Peyer's patch (tissue), 4 donors: ENCODE measurements at places on chromosomes 7 and 10.

DNA sequence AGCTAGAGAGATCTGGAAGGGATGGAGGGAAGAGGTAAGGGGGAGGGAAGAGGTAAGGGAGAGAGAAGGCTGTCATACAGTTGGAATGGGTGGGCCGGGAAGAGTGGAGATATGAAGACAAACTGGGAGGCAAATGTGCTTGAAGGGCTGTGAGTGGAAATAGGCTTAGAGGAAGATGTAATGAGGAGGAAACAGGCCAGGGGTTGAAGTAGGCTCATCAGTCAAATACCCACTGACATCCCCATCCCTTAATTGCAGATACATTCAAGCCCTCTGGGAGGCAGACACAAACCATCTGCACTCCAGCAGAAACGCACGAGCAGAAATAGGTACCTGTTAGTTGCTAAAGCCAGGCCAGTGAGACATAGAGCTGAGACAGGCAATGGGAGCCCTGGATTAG is 2.1 kb downstream of the SYNPO2L start:
- DNase-seq = no peak

GRCh38 chr10:14736600-14737081 is 38.1 kb downstream of the FAM107B start:
- DNase-seq = peak; percentile 73

GRCh38 chr7:43511769-43512515 is 71.0 kb upstream of the STK17A start:
- DNase-seq = no peak

GRCh38 chr10:124449170-124450011 is 444 bp downstream of the NKX1-2 start:
- DNase-seq = no peak

- no peak for DNase-seq
These were observed 97.4 kb downstream of the SVOPL start for GRCh38 chr7:138603549-138604318.

- DNase-seq = no peak
These were observed 109.6 kb downstream of the KIF20B start for GRCh38 chr10:89810908-89811525.

- DNase-seq = no peak
These were observed 618.5 kb downstream of the CCSER2 start for GRCh38 chr10:84946904-84947303.

- DNase-seq = no peak
These were observed 276.9 kb downstream of the ZMYND11 start for GRCh38 chr10:412109-412508.

GRCh38 chr10:33235251-33235884 is 99.1 kb downstream of the NRP1 start:
- DNase-seq = no peak

DNA sequence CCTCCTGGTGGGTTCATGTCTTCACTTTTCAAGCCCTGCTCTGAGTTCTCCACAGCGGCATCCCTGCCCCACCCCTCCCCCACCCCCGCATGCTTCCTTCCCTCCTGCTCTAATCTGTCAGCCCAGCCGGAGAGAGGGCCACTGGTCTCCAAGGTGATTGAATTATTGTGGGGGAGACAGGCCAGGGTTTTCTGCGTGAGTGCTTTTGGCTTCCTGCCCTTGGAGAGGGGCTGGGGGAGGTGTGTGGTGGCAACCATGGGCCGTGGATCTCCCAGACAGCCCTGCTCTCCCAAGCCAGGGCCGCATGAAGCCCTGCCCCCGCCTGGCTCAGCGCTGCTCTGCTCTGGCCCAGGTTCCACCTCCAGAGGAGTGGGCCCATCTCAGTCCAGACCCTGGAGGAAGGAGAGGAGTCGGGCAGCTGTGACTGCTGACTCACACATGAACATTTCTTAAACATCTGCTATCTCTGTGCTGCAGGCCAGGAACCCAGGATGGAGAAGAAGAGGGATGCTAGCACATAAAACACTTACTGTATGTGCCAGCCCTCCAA is 109.9 kb downstream of the ZMIZ1 start:
- DNase-seq = no peak

- no peak for DNase-seq
These were observed 40.5 kb upstream of the PRKAR1B start for GRCh38 chr7:767580-767940.

DNA sequence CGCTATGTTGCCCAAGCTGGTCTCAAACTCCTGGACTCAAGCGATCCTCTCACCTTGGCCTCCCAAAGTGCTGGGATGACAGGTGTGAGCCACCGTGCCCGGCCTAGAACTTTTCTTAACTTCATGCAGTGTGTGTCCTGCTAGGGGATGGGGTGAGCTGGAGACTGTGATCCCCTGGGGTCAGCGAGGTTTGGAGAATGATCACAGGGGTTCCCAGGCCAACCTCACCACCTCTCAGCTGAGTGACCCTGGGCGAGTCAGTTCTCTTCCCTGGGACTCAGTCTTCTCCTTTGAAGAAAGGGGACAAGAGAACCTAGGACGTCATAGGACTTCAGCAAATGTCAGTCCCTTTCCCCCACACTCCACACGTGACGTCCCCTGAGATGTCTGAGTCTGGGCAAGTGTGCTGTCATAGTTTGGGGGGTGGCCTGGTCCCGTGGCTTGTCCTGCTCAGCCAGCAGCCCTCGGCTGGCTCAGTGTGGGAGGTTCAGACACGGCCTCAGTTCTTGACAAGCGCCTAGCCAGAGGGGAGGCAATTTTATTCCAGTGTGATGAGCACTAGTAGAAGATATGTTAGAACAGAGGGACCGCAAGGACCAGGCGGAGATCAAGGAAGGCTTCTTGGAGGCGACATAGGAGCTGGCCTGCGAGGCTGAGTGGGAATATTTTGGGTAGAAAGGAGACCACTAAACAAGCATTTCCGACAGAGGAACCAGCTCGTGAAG is 43.3 kb upstream of the ELN start:
- no peak for DNase-seq

- DNase-seq = no peak
These were observed 19.1 kb downstream of the ZMYND11 start for GRCh38 chr10:154348-154747.

DNA sequence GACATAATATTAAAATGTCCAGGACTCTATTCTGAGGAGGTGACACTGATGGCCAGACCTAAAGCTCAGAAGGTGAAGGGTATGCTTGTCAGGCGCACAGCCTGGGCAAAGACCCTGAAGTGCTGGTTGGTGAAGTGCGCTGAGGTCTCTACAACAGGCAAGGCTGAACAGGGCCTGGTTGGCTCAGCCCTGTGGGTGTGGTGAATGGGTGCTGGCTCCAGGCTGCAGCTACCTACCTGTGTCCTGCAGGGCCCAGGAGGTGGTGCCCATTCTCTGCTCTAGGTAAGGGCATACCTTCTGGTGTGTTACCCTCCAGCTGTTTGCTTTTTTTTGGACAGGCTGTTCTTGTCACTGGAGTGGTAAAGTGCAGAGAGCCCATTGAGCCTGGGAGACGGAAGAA is 85.1 kb downstream of the RAMP3 start:
- DNase-seq = no peak

DNA sequence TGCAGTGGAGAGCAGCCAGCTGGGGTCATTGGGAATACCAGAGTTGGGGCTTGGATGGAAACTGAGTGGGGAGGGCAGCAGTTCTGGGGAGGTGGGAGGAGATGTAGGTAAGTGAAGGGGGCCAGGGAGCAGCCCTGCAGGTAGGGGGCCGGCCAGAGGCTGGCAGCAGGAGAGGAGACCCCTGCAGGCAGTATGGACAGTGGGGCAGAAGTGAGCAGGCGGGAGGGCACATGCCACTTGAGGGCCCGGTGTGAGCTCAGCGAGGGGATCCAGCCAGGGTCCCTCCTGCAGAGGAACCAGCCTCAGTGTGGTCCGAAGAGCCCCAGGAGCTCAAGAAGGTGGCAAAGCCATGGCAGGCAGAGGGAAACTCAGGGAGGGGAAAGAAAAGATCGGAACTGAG is 75.4 kb downstream of the WDR11 start:
- DNase-seq = no peak

DNA sequence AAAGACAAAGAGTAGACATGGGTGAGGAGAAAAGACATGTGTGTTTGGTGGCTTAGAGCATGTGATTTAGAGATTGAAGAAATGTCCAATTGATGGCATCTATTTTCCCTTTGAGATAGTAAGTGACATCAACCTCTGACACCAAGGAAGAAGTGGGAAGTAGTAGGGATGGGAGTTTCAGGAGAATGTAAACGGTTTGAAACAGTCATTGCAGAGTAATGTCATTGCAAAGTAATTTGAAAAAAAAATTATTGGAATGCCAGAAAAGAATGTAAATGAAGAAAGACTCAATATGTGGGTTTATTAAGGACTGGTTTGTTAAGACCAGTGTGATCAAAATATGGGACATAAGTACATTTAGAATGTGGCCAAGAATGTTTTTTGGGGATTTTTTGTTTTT is 26.6 kb downstream of the GNG11 start:
- no peak for DNase-seq
